ENCODE measurements at places on chromosomes 12 and 14.
A peak's percentile ranks its signal among the peaks of the same experiment; 100 is the strongest.

DNA sequence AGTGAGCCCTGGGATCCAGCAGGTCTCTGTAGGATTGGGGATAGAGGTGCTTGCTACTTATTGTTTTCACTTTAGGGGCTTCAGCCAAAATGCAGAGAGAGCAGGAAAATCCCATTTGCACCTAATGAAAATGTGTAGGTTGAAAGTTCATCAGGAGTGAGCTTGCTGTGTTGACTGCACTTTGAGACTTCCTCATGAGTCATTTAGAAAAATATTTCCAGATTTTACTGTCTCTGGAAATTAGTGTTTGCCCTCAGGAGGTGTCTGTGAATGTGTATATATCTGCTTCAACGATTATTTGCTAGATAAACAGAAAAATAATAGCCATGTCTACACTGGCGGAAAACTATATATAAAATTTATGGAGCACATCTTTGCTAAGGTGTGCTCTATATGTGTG is 159.3 kb downstream of the CAND1 start:
- no peak for DNase-seq

GRCh38 chr14:21200752-21201461 is 45.0 kb upstream of the OR5AU1 start:
- DNase-seq, result no peak

DNA sequence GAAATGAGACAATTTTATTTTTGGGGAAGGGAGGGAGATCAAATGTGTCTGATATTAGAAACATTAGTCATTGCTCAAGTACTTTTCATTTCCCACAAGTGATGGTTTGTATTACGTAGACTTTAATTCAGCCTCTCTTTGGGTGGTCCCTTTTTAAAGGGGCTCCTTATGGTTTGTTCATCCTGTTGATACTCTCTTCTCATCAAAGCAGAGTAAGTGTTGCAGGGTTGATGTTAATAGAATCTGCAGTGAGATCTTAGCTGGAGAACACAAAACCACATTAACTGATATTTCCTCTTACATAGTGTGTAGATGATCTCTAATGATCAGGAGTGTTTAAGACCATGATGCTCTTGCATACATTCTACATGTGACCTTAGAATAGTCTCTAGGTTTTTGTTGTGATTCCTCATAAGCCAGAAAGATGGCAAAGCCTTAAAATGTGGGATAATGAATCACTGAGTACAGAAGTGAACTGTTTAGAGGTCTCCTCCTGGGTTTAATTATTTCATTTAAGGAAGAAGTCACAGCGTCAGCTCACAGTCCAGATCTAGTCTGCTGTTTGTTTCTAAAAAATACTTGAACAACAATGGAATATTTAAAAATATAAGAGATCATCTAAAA is 87.4 kb upstream of the PTPRR start:
- DNase-seq, result no peak

GRCh38 chr14:100147181-100147631 is 12.2 kb downstream of the DEGS2 start:
- DNase-seq, result no peak

DNA sequence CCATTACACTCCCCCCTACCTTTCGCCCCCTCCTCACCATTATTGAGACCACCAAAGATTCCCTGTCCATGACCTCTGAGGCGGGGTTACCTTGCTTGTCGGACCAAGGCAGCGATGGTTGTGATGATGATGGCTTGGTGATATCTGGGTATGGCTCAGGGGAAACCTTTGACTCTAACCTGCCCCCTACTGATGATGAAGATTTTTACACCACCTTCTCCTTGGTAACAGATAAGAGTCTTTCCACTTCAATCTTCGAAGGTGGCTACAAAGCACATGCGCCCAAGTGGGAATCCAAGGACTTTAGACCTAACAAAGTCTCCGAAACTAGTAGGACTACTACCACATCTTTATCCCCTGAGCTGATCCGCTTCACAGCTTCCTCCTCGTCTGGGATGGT is 350.2 kb downstream of the DIO2 start:
- no peak for DNase-seq

DNA sequence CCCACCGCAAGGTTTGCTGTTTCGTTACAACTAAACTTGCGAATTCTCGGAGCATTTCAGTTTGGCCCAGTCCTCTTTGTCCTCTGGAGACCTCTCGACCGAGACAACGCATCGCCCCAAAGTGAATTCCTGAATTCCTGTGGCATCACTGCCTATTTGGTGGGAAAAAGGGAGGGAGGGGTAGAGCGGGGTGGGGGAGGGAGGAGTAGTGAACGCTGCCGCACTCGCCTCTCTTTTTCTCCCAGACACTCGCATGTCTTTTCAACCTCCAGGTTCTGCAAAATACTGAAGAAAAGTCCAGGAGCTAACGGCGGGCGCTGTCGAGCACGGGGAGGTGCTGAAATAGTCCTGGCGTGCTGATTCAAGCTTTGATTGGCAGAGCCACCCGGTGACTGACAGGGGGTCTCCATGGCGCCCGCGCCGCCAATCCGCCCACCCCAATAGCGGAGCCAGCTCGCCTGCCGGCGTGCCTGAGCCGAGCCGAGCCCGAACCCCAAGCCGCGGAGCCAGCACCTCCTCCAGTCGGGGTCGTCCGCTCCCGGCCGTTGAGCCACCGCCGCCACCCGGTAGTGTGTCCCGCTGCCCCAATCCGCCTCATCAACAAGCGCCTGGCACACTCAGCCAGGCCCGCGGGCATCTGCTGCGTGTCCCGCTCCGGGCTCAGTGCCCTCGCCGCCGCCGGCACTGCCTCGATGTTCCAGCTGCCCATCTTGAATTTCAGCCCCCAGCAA is at the start of gene SIX6:
Gene SIX6 (plus strand): TSS at position 440 of the 731 bp plus-strand sequence. CDS start 253 bp downstream, at position 693.
- DNase-seq, result no peak

GRCh38 chr12:29041621-29042020 is 107.5 kb upstream of the FAR2 start:
- peak; percentile 30 for DNase-seq

- no peak for DNase-seq
Measured at GRCh38 chr12:68958322-68958721, 25.4 kb upstream of the CPM start.

DNA sequence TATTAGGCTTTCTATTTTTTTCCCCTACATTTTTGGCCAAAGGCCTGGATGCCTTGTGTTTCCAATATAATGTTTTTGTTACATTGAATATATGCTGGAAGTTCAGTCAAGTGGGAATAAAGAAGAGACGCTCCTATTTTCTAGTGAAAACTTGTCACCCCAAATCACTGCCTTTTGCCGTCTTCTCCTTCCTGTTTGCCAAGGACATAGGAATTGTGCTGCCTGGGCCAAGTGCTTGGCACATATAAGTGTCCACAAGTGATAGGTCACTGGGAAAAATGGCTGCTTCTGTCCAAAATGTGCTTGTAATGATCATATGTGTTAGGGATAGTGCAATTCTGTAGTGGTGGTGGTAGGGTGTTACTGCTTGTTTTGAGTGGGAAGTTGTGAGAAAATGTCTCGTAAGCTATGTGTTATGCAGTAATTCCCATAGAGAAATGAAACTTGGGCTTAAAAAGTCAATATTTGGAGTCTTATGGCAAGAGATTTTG is 11.6 kb upstream of the KCNJ8 start:
- DNase-seq, result no peak

DNA sequence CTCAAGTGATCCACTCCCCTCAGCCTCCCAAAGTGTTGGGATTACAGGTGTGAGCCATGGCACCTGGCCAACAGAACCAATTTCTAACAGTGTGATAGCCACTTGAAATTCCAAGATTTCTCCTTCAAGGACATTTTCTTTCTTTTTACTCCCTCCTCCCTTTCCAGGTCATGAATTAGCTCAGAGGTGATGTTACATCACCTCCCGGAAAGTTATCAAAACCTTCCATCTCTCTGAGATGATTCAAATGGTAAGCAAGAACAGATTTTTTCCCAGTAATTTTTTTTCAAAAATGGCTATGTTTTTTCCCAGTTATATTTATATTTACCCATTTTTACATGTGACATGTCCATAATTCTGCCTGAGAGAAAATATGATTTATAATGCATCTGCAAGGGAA is 15.6 kb upstream of the SMAGP start:
- DNase-seq, result no peak

DNA sequence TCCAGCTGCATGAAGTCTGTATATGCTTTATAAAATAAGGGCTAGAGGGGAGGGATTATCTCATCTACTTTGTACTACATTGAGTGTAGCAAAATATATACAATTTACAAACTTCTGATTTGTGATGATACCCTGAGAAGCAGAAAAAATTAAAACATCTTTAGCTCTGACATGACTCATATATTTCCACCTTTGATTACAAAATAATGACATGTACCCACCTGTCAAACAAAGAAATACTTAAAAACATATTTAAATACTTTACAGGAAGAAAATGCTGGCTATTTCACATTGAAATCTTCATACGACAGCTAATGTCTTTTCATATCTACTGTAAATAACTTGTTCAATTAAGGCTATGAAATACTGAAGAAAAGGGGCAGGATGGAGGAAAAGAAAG is 3.3 kb downstream of the GPR135 start:
- no peak for DNase-seq

DNA sequence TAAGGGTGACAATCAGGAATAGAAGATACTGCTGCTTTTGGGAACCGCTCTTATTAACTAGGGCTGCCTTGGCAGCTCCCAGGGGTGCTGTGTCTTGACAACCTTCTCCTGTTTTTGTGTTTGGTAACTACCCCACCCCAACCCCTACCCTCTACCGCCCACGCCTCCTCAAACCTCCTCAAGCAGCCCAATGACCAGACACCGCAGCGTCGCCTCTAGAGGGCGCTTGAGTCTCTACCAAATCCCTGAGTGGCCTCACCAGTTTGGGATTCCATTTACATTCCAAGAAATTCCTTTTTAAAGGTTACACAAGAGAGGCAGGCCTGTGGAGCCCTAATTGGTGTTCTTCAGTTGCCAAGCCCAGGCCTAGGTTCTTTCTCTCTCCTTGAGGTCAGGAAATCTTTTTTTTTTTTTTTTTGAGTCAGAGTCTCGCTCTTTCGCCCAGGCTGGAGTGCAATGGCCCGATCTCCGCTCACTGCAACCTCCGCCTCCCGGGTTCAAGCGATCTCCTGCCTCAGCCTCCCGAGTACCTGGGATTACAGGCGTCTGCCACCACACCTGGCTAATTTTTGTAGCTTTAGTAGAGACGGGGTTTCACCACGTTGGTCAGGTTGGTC is 72.4 kb upstream of the USP44 start:
- DNase-seq, result peak; percentile 80

GRCh38 chr14:100906420-100906819 is 2.9 kb upstream of the RTL1 start:
- DNase-seq, result no peak

DNA sequence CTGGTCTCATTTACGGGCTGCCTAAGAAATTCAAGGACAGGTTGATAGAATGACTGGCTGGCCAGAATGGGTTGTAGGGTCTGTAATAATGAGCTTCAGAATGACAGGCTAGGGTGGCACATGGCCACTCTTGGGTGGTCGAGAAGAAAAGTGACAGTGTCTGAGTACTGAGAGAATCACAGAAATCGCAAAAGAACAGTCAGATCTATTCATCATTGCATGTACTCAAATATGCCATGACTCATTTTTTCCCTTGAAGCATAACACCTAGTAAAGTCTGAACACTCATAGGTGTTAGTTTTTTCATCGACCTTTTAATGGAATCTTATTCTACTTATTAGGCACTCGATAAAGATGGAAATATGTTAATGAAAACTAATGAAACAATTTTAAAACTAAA is 37.8 kb upstream of the SEL1L start:
- no peak for DNase-seq

GRCh38 chr12:121085506-121086353 is 46.7 kb upstream of the OASL start:
- DNase-seq, result no peak

- no peak for DNase-seq
Measured at GRCh38 chr14:74065746-74066575, 18.3 kb downstream of the ALDH6A1 start.

DNA sequence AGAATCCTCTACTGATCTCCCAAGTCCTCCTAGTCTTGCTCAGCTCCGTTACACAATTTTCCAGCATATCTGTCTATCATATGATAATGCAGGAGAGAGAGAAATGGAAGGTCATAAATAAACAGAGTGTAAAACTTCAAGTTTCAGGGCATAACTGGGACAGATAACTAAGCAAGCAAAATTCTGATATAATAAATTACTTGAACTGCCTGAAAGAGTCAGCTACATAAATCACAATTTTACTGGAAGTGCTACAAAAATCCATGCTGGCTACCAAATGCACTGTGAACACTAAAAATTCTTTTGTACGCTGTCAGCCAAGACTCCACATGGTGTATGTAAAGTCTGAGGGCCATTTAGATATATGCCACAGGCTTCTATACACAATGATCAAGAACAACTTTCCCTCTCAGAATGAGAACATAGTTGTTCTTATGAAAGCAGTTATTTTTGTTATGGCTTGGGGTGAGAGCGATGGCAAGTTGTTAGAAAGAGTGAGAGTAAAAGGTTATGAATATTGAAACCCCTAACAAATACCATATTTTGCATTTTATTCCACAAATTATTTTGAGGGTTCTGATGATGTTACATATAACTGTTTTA is 41.1 kb downstream of the GRIP1 start:
- DNase-seq, result no peak

- DNase-seq, result no peak
Measured at GRCh38 chr12:1204581-1205121, 213.6 kb downstream of the ERC1 start.

DNA sequence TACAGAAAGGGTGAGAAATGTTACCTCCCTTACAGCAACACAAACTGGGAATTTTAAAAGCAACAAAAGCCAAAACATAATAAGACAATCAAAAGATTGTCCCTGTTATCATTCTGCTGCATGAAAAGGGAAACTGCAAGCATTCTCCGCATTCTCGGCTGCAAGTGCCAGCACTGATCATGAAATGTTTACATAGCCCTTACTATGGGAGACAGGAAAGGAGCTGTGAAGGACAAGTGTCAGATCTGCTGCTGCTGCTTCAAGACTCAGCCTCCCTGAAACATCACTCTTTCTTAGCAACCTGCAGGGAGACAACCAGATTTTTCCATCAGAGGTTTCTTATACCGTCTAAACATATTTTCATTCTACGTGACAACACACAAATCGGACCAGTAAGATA is 20.1 kb downstream of the DENND5B start:
- no peak for DNase-seq

DNA sequence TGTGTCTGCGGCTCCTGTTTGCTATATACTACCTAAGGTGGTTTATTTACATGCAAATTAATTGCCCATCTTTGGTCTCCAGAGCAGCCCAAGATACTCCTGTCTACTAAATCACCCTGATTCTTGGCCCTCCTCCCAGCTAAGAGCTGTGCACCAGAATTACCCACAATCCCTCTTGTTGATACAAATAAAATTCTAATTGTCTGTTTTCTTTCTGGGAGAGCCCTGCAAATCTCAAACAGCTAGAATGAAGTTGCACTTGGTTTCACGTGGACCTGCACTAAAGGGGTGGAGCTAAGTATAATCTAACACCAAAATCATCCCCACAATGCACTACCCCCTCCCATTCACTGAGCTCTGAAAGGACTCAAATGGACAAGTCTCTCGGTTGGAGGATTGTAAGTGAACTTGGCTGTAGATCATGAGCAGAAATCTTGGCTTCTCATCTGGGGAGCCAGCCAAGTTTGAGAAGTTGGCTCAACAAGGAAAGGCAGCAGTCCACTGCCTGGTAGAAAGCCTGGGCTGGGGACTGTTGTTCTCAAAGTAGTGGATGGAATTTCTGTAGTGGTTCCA is 6.6 kb downstream of the MAX start:
- peak; percentile 62 for DNase-seq
